HCT116 (cell line): ENCODE measurements at places on chromosomes 16 and 17. TPM values are rescaled to one million over a fixed set of nuclear protein-coding genes. Genes with fewer than 3 reads are reported as not detected.
A peak's percentile ranks its signal among the peaks of the same experiment; 100 is the strongest.

DNA sequence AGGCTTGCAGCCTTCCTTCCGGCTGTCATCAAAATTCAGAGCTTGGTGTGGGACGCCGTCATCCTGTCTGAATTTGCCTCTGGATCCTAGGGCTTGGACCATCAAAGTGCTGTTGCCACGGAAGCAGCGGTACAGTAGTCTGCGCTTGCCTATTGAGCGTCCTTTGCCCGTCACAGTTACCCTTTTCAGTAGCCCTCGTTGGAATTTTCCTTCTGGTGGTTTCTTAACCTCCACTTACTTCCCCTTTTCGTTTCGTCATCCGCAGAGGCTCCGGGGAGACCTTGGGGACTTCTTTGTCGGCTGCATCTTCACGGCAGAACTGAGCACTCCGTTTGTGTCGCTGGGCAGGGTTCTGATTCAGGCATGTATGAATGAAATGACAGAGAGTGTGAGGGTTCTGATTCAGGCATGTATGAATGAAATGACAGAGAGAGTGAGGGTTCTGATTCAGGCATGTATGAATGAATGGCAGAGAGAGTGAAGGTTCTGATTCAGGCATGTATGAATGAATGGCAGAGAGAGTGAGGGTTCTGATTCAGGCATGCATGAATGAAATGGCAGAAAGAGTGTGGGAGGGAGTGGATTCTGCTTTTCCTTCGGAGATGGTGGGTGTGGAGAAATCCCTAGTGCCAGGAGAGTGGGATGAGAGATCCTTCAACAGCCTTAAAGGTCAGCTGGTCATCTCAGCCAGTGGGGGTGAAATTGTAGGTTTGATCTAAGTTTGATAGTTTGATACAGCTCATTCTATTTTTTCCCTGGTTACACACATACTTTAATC lies 8.0 kb downstream of the TLCD3A start:
- no peaks in the 10 kb centered on the region for H3K4me1 ChIP-seq
- DNase-seq: no peak
- no peak overlapping the region for H3K4me3 ChIP-seq
- H3K36me3 ChIP-seq: peaks cover 40% of the 10 kb centered on the region

- H3K27me3 ChIP-seq: no peaks in the 10 kb centered on the region
- no peaks in the 10 kb centered on the region for H3K4me1 ChIP-seq
- no peak for DNase-seq
- no peak overlapping the region for H3K27ac ChIP-seq
- H3K36me3 ChIP-seq: 0 out of 2 replicates have a peak, but pooled peaks cover 3% of the 10 kb centered on the region
Measured at GRCh38 chr16:69283851-69284250, 27.3 kb upstream of the VPS4A start.

DNA sequence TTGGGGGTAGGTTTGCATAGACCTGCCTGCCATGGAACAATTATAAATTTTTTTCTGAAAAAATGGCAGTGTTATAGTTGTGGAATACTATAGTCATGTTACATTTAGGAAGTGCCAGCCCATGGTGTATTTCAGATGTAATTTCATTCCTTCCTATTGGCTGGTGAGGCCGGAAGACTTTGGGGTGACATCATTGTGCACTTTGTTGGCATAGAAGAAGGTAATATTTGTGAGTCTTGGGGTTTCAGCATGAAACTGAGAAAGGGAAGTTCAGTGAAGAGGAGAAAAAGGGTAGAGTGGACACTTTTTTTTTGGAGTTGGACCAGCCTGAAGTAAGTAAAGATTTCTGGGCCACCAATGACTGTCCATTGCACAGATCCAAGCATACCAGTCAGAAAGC lies 16.0 kb upstream of the HEATR6 start:
- H3K4me1 ChIP-seq: no peaks in the 10 kb centered on the region
- no peak overlapping the region for H3K27ac ChIP-seq
- no peaks in the 10 kb centered on the region for H3K36me3 ChIP-seq

CPSF4L gene
- not detected for total RNA-seq

DNA sequence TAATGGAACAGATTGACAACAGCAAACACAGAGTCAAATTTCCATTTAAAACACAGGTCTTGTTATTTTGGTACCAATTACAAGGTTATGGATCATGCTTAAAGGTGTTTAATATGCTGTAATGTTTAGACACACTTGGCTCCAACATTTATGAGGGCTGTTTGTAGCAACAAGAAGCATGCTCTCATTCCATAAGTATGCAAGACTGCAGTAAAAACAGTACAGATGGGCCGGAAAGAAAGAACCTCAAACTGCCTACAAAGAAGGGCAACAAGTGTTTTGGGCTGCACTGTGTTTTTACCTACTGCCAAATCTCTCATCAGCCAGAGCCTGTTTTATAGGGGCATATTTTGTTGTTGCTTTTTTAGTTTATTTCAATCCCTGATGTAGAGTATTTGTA lies 100.5 kb upstream of the HS3ST3A1 start:
- no peaks in the 10 kb centered on the region for H3K4me1 ChIP-seq
- no peaks in the 10 kb centered on the region for H3K36me3 ChIP-seq
- H3K4me3 ChIP-seq: no peak overlapping the region
- no peak for DNase-seq
- H3K27me3 ChIP-seq: peaks cover 7% of the 10 kb centered on the region; the same call in 1 of the 2 replicates

DNA sequence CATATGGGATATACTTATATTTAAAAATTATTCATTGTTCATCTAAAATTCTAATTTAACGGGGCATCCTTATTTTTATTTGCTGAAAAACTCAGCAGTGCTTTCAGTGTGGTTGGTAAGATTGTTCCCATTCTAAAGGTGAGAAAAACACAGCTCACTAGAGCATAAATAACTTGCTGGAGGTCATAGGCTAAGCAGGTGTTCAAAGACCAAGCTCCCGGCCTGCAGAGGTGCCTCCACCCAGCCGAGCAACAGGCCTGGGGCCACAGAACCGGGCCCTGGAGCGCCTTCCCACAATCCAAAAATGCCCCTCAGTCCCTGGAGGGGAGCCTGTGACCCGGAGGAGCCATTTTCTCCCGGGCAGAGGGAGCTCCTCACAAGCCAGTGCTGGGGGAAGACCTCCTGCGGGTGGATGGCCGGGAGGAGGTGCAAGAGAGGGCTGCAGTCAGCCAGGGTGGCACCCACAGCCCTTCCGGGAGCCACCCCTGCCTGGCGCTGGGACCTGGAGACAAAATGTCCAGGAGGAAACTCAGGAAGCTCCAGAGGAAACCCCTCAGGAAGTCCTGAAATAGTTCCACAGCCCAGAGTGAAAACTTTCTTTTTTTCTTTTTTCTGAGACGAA lies 14.7 kb downstream of the ABR start:
- H3K36me3 ChIP-seq: no peaks in the 10 kb centered on the region
- H3K4me1 ChIP-seq: no peaks in the 10 kb centered on the region

PLEKHH3 gene
- 66.3 TPM for total RNA-seq

SLC38A8 gene
- total RNA-seq: not detected

- H3K4me1 ChIP-seq: no peaks in the 10 kb centered on the region
- H3K27ac ChIP-seq: no peak overlapping the region
- no peak overlapping the region for H3K4me3 ChIP-seq
- no peaks in the 10 kb centered on the region for H3K27me3 ChIP-seq
- H3K36me3 ChIP-seq: no peaks in the 10 kb centered on the region
- no peak for DNase-seq
Measured at GRCh38 chr16:78523212-78523985, 423.9 kb downstream of the WWOX start.

TRIM37 gene
- total RNA-seq: 55.7 TPM

DNA sequence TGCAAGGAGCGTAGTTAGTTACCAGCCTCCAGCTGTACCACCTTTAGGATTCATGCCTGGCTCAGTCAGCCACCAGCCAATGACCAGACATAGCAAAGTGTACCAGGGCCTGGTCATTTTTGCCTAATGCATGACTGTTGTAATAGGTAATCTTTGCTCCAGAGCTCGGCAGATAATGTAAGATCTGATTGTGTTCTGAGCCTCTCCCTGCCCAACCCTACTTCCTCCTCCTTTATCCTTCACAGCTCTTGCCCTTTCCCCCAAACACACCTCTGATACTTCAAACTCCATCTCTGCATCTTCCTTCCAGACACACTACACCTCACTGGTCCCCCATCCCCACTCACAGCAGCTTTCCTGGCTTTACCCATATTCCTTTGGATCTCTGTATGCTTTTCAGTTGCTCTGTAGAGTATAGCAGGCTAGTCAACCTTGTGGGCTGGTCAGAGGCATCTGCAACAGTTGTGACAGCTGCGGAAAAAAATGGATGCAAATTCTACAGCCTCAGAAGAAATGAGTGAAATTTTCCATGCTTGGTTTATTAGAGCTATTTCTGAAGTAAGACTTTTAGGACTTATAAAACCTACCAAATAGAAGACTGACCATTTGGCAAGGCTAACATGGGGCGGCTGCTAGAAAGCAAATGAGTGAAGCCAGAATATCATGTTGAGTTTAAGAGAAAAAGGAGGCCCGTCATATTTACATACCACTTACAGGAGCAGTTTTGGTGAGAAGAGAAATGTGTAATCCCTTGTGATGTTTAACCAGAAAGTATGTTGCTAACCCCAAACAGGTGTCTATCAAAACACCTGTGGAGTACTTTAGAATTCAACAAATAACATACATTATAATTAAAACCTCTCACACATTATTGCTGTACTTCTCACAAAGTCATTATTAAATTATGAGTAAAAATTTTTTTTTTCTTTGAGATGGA lies 19.9 kb upstream of the C16orf87 start:
- H3K36me3 ChIP-seq: no peaks in the 10 kb centered on the region
- no peak overlapping the region for H3K27ac ChIP-seq
- no peaks in the 10 kb centered on the region for H3K4me1 ChIP-seq
- DNase-seq: no peak
- H3K27me3 ChIP-seq: no peaks in the 10 kb centered on the region

DDX42 gene
- total RNA-seq: 174 TPM

DNA sequence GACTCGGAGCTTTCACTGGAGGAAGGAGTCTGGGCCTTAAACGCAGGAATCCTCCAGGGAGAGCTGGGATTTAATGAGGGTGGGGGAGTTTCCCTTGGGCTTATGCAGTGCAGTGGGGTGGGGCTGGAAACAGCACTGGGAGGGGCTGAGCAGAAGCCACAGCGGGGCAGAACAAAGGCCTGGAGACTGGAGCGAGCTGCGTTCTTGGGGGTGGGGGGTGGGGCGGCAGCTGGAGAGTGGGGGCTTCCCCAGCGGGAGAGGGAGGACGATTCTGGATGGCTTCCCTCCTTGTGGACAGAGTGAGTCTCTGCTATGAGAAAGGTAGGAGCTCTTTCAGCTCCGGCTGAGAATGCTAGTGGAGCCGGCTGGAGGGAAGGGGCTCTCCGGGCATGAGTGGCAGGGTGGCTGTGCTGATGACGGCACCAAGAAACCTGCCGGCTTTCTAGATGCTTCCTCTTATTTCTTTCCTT lies 406.0 kb downstream of the SEC14L1 start:
- DNase-seq: no peak
- no peaks in the 10 kb centered on the region for H3K36me3 ChIP-seq
- H3K27me3 ChIP-seq: peaks cover 11% of the 10 kb centered on the region; the same call in 1 of the 2 replicates
- no peak overlapping the region for H3K27ac ChIP-seq
- no peak overlapping the region for H3K4me3 ChIP-seq

GRCh38 chr16:89422527-89422904 lies 67.8 kb downstream of the ANKRD11 start:
- no peaks in the 10 kb centered on the region for H3K27me3 ChIP-seq
- H3K4me3 ChIP-seq: no peak overlapping the region
- no peak overlapping the region for H3K27ac ChIP-seq
- DNase-seq: no peak
- H3K4me1 ChIP-seq: no peaks in the 10 kb centered on the region

SLC4A1 gene
- total RNA-seq: 0.22 TPM

SPN gene
- total RNA-seq: 0.47 TPM

HOXB4 gene
- total RNA-seq: 11.3 TPM

DNA sequence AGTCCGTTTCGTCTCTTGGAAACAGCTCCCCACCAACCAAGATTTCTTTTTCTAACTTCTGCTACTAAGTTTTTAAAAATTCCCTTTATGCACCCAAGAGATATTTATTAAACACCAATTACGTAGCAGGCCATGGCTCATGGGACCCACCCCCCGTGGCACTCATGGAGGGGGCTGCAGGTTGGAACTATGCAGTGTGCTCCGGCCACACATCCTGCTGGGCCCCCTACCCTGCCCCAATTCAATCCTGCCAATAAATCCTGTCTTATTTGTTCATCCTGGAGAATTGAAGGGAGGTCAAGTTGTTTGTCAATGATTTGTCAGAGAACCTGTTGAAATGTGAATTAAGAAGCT lies 48.2 kb downstream of the IL21R start:
- no peaks in the 10 kb centered on the region for H3K27me3 ChIP-seq
- DNase-seq: no peak
- H3K4me1 ChIP-seq: no peaks in the 10 kb centered on the region

GRCh38 chr17:44069974-44070454 lies 521 bp upstream of the G6PC3 start:
- H3K27me3 ChIP-seq: no peaks in the 10 kb centered on the region
- DNase-seq: peak; percentile 36

- no peak overlapping the region for H3K4me3 ChIP-seq
- peaks cover 80% of the 10 kb centered on the region for H3K27me3 ChIP-seq
- H3K36me3 ChIP-seq: no peaks in the 10 kb centered on the region
- H3K27ac ChIP-seq: no peak overlapping the region
Measured at GRCh38 chr17:51653878-51654277, 393.5 kb downstream of the UTP18 start.

DNA sequence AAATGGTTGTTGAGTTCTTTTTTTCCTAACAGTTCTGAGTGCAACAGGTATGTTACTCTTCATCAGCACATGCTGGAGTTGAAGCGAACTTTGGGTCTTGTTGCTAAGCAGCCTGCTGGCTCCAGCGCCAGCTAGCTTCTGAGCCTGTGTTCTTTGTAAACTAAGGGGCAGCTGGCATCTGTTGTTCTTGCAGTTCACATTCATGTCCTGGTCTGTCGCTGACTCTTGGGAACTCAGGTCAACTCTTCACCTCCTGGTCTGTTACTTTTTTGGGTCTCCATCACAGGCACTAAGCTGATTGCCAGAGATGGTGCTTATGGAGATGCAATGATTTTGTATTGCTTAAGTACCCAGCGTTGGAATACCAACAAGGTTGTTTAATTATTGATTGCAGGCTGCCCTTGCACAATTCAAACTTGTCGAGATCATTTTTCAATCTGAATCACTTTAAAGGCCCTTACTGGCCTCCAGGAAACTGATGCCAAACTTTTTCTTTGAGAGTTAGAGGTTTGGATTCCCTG lies 40.9 kb downstream of the USP10 start:
- H3K4me1 ChIP-seq: peaks cover 16% of the 10 kb centered on the region
- no peak for DNase-seq
- H3K4me3 ChIP-seq: no peak overlapping the region
- no peaks in the 10 kb centered on the region for H3K27me3 ChIP-seq

GRCh38 chr16:71594000-71594646 lies 17.2 kb upstream of the TAT start:
- no peaks in the 10 kb centered on the region for H3K4me1 ChIP-seq
- DNase-seq: no peak
- no peak overlapping the region for H3K4me3 ChIP-seq

- no peak overlapping the region for H3K27ac ChIP-seq
- no peak overlapping the region for H3K4me3 ChIP-seq
- no peak for DNase-seq
- no peaks in the 10 kb centered on the region for H3K27me3 ChIP-seq
Measured at GRCh38 chr16:84597931-84598351, 19.9 kb downstream of the COTL1 start.
